ENCODE measurements at places on chromosomes 12 and 14.
A peak's percentile ranks its signal among the peaks of the same experiment; 100 is the strongest.

GRCh38 chr14:50862036-50862570, 9.8 kb upstream of the ABHD12B start:
- no peak for DNase-seq

DNA sequence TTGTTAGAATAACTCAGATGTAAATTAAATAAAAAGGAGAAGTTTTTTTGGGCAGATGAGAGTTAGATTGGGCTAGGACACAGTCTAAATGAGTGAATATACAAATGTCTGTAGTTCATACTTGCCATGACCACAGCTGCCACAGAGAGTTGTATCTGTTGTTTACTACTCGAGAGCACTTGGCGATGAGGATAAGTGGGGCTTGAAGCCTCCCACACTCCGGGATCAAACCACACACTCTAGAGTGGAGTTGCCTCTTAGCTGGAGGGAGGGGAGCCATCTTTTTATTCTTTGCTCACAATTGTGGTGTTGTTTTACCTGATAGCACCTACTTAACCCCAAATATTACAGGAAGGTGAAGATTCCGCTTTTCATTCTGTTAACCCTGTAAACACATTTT, 27.5 kb downstream of the BEST3 start:
- DNase-seq: no peak

DNA sequence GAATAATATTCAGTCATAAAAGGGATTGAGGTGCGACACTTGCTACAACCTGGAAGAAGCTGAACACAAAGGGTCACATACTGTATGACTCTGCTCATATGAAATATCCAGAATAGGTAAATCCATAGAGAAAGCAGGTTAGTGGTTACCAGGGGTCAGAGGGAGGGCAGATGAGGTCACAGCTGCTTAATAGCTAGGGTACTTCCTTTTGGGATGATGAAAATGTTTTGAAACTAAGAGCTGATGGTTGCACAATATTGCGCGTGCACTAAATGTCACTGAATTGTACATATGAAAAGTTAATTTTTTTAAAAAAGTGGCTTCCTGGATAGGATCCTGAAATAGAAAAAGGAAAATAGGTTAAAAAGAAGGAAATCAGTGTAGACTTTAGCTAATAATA, 23.8 kb downstream of the NEUROD4 start:
- no peak for DNase-seq

GRCh38 chr12:106197906-106198623, 49.8 kb downstream of the CKAP4 start:
- no peak for DNase-seq

DNA sequence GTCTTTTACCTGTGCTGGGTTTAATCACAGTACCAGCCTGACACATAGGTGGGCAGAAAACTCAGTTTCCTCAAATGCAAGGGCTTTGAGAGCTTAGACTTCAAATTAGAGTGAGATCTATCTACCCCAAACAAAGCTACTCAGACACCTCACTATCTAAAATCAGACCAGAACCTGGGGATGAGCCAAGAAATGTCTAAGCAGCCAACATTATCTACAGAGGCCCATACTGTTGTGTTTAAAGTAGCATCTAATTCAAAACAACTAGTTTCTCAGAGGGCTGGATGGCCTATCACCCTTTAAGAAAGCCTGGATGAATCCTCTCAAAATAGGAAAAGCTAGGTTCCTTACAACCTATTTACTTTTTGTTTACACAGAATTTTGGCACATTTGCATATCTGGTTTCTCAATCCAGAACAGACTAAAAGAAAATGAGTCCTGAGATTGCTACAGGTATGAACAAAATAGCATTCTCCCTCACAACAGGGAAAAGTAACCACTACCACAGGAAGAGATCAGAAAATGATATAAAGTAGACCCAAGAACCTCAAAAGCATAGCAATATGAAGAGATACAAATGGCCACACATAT, 142.4 kb downstream of the ZFP36L1 start:
- DNase-seq: no peak

GRCh38 chr12:46900734-46901463, 75.1 kb upstream of the SLC38A4 start:
- no peak for DNase-seq

DNA sequence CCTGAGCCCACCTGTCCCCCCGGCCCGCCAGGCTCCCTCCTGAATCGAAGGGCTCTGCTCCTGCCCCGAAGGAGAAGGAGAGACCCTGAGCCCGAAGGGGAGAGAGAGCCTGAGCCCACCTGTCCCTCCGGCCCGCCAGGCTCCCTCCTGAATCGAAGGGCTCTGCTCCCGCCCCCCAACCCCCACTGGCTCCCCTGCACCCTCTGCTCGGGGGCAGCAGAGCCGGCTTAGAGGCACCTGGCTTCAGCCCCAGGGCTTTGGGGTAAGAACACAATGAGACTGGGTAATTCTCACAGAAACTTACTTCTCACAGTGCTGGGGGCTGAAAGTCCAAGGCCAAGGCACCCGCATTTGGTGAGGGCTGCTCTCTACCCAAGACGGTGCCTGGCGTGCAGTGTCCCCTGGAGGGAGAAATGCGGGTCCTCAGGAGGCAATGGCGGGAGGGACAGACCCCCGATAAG, 53.1 kb upstream of the FBRSL1 start:
- DNase-seq: no peak

DNA sequence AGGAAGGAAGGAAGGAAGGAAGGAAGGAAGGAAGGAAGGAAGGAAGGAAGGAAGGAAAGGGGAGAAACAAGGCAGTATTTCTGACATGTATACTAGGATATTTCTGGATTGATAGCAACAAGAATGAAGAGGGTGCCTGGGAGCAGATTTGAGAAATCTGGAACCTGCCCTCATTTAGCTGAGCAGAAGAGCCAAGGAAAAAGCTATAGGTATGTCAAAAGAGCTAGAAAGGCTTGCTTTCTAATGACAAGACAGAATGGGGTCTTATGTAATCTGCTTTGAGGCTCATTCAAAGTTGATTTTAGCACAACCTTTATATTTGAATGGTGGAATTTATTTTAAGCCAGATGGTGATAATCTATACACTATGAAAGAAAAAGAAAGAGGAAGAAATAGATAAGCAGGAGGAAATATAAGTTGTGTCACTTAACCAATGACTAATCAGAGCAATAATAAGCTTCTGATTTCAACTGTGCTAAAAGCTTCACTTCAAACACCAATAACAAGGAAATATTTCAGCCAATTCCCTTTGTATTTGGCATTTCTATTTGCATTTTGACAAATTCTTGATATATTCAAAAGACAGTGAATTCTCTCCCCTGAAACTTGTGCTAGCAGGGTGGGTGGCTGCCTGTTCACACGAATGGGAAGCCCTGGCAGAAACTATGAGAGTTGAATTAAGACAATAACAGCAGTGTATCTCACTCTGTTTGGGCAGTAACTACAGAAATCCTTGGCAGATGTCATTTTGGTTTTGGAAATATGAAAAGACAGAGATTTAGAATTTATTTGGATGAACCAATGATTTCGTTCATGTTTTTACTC, 76.3 kb upstream of the FLRT2 start:
- DNase-seq: no peak

DNA sequence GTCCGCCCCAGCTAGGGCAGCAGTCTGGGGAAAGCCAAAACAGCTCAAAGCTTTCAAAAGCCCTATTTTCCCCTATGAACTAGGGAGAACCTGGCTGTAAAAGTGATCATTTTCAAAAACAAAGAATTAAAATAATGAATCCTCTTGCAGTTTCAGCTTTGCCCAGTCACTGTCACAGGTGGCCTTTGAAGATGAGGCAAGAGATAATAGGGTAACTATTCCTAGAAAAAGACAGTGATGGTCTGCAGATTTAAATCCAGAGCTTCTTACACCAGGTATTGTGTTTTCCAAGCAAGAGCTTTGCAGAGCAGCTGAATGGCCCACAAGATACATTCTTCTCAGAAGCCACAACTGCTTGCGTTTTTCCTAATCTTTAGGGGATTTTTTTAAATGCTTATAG, 80.2 kb upstream of the NUDT4 start:
- no peak for DNase-seq

DNA sequence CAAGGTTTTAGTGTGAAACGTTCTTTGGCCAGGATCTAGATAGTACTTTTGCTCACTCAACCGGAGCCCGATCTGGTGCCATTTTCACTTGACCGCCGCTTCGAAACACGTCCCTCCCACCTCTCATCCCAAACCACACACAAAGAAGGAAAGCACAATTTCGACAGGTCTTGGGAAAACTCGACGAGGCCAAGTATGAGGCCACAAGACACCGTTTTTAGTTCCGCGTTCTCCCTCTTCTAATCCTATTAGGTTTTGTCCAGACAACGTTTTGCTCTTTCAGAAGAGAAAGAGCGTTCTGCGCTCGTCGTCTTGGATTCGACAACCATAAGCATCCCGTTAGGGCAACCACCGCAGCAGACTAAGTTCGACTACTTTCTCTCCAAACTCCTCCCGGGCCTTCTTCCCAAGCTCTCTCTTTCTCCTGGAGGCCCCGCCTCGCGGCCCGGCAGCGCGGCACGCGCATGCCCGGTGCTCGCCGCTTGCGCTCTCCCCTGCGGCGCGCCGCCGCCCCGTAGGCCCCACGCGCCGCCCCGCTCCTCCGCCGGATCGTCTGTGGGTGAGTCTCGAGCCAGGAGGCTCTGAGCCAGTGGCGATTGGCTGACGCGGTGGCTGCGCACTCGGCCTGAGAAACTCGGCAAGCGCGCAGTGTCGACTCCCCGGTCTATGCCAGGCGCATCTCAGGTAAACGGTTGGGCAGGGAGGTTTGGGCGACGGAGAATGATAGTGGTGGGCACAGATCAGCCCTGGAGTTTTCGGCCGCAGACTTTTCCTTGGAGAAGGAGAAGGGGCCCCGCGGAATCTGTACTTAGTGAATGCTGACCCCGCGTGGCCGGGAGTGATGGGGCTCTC, at the start of gene MIPOL1:
TSS of gene MIPOL1 (plus strand) at position 517 of the 852 bp plus-strand sequence. CDS start 49,952 bp downstream, outside the sequence.
- DNase-seq: peak; percentile 12

- DNase-seq: no peak
Observed at GRCh38 chr12:119869720-119870119, 7.4 kb downstream of the CIT start.

DNA sequence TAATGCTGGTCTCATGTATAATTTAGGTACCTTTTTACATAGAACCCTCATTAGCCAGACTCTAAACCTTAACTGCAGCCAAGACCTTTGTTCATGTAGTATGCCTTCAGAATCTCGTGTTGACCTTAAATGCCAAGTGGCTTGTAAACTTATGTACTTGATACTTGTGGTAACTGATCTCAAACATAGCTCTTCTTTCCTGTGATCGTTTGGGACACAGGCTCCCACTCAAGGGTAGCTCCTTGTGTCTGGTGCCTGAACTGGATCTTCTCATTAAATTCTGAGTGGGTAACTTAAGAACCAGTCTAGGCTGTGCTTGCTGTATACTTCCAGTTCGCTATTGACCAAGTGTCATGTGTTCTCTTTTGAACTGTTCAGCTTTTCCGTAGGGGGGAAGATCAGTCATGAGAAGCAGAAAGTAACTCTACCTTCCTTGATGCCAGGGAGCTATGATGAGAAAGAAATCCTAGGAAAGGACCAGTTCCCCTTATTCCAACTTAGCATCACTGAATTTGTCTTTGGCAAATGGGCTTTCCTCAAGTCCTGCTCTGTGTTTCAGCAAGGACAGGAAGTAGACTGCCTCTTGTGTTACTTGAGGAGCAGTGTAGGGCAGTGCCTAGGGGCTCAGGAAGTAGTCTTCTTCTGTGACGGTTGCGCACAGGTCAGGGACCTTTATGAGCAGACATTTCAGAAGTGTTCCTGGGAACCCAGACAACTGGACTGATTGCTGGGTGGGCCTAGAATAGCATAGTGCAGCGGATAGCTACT, 2.5 kb downstream of the LGALS3 start:
- DNase-seq: no peak

DNA sequence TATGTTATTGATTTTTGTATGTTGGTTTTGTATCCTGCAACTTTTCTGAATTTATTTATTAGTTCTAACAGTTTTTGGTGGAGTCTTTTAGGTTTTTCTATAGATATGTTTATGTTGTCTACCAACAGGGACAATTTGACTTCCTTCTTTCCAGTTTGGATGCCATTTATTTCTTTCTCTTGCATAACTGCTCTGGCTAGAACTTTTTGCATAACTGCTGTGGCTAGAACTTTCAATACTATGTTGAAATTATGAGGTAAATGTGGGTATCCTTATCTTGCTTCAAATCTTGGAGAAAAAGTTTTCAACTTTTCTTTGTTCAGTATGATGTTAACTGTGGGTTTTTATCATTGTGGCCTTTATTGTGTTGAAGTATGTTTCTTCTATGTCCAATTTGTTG, 39.9 kb upstream of the PLBD1 start:
- no peak for DNase-seq

DNA sequence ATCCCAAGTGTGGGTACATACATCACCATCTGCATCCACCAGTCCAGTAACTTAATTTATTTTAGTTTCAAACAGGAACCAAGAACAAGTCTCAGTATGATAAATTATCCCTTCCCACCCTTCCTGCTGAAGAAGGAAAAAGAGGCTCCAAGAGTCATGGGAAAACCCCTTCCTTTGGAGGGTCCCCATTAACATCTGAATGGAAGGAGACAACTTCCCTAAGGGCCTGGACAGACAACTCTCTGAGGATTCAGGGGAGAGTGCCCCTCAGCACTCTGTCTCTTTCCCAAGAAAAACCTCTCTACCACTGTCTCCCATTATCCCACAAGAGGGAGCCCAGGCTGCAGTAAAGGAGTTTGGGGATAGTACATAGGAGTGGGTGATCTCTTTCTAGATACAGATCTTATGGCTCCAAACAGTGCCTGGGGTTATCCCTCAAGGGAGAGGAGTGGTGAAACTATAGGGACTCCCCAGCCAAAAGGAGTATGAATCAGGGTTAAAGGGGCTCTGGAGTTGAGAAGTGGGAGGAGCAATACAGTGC, 6.2 kb downstream of the WNT10B start:
- peak; percentile 13 for DNase-seq

DNA sequence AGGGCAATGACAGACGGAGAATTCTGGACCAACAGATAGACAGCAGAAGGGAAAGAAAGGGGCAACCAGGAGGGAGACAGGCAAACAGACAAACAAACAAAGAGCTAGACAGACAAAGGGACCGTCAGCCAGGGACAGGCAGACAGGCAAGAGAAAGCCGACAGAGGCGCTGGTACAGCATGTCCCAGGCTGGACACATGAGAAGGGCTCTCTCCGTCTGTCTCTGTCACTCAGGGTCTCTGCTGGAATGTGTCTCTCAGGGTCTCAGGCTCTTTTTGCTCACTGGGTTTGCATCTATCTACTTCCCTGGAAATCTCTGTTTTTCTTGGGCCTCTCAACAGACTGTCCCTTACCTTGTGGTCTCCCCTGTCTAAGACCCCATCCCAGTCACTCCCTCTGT, 8.2 kb upstream of the SMUG1 start:
- DNase-seq: no peak

Measured in activated naive CD4-positive, alpha-beta T cell treated with anti-CD3 and anti-CD28 coated beads for 36 hours (primary cell).